BJ (cell line): ENCODE measurements at places on chromosomes 5 and 9.

DNA sequence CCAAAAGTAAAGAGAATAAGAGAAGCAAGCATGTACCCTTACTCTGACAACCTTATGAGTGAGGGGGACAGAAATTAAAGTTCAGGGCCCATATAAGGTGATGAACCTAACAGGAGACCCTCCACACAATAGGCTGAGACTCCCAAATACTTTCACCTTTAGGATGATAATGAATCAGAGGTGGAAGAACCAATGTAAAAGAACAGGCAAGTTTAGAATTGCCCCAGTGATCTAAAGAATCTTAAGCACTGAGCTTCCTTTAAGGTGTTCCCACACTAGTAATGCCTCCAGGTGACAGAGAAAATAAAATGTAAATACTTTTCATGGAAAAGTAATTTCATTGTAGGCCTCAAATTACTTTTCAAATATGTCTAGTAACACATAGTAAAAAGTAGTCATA lies 8.2 kb upstream of the FAM151B start:
- DNase-seq: no peak

- DNase-seq: no peak
Measured at GRCh38 chr5:178404987-178405386, 172.4 kb upstream of the PHYKPL start.

DNA sequence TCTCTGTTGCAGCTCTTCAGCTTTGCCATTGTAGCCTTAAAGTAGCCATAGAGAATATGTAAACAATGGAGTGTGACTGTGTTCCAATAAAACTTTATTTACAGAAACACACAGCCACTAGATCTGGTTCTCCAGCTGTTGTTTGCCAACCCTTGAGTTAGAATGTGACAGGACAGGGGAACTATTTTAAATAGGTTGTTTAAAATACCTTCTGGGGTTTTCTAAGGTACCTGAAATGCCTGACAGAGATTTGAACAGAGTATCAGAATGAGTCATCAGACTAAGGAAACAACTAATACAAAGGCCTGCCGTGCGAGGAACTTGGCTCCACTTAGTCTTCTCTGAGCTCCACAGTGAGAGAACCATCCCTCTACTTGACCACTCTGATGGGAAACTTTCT lies 85.4 kb downstream of the HSD17B4 start:
- no peak for DNase-seq

DNA sequence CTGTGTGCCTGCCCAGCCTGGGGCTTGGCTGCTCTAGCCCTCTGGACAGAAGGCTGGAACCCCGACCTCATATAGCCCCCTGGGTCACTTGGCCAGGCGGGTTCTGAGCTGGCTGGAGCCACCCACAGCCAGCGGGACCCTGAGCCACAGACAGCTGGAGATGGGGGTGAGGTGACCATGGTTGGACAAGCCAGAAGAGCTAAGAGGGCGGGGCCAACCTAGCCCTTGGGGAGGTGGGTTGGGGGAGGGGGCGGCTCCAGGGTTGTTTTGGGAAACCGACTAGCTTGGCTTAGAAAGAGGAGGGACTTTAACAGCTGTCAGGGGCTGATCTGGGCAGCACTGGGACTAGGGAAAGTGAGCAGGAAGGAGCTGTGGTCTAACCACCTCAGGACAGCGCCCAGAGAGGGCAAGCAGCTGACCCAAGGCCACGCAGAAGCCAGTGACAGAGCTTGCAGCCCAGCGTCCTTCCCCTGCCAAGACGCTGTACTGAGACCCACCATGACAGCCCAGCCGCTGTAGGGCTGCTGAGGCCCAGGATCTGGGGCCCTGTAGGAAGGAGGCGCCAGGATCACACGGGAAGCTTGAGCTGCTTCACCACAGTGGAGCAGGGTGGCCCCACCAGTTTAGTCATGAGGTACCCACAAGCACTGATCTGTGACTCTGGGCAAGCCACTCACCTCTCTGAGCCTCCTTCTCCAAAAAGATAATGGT lies 2.2 kb downstream of the AIF1L start:
- no peak for DNase-seq

- DNase-seq: no peak
Measured at GRCh38 chr9:34047864-34048726, 592 bp downstream of the UBAP2 start.

- DNase-seq: no peak
Measured at GRCh38 chr5:143760755-143761154, 51.2 kb upstream of the HMHB1 start.

DNA sequence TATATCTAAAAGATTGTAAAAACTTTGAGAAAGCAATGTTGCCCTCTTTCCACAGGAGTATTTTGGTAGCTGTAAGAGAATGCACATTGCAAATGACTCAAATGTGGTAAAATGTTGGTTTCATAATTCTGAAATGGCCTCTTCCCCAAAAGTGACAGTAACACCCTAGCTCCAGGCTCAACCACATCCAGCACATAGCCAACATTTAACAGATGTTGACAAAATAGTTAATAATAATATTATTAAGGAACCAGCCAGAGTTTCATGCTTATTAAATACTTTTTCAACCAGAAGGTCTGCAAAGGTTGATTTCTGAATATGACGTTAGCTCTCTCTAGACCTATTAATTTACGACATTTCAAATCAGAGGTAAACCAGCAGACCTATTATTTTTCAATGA lies 1.3 kb downstream of the ANXA1 start:
- DNase-seq: no peak

DNA sequence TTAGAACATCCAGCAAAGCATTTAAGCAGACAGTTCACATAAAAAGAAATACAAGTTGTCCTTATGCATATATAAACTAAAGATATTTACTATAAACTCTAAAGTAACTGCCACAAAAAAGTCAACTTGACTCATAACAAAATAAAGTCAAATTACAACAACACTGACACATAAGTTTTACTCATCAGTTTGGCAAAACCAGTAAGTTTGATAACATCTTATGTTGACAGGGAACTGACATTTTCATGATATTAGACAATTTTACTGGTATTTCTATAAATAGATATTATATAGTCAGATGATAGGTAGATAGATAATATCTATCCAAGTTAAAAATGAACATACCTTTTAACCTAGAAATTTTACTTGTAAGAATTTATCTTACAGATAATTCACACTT lies 9.9 kb upstream of the TSLP start:
- DNase-seq: no peak

DNA sequence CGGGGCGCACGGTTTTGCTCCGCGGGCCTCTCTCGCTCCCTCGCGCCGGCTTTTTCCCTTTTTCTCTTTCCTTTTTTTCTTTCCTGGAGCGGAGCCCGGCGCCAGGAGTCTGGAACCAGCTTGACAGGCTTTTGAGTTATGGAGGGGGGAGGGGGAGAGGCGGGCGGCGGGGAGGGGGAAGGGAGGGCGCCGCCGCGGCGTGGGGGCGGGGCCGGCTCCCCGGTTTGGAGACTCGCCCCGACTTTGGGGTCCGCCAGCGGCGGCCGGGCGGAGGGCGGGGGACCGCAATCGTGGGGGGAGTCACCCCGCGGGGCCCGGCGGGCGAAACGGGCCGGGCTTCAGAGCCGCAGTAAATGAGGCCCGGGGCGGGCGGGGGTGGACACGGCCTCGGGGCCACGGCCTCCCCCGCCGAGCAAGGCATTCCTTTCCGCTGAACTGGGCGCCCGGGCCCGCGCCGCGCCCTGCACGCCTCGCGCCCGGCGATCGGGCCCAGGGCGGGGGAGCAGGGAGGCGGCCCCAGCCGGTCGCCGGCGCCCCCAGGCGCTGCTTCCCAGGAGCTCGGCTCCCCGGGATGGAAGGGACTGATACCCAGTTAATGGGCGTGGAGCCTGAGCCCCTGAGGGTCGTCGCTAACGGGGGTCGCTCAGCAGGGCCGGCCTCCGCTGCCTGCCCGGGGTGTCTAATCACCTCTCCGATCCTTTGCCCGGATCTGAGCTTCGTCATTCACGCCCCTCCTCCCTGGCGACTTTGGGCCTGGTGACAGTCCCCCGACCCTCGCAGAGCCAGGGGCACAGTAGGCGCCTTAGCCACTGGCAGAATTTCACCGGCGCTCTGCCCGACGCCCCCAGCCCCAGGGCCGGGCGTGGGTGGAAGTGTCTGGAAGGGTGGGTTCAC lies 138.1 kb downstream of the C9orf50 start:
- peak; percentile 48 for DNase-seq

DNA sequence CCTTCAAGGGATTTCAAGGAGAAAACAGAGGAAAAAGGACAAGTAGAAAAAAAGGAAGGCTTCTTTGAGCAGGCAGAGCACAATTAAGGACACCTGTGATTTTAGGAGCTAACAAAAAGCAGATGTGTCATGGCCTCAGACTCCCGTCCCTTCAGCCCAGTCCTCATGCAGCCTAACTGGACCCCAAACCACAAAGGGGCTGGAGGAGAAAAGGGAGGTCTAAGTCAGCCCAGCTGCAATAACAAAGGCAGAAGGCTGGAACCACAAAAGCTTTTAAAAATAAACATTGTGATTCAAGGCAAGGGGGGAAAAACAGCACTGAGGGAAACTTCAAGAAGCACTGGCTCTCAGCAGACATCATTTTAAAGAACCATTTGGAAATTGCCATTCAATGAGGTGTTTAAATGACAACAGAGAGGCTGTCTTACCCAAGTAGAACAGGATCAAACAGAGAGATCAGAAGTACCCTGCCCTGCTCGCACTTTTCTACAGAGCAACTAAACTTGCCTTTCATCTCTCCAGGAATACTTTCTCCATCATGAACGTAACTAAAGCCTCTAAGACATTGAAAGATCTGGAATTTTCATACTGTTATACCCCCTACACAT lies 89.3 kb downstream of the SEMA5A start:
- peak; percentile 70 for DNase-seq

GRCh38 chr5:92641031-92641962 lies 939.7 kb downstream of the NR2F1-AS1 start:
- DNase-seq: no peak

GRCh38 chr9:15485836-15486666 lies 24.7 kb downstream of the PSIP1 start:
- DNase-seq: no peak

- no peak for DNase-seq
Measured at GRCh38 chr9:98971168-98971914, 27.6 kb downstream of the COL15A1 start.

DNA sequence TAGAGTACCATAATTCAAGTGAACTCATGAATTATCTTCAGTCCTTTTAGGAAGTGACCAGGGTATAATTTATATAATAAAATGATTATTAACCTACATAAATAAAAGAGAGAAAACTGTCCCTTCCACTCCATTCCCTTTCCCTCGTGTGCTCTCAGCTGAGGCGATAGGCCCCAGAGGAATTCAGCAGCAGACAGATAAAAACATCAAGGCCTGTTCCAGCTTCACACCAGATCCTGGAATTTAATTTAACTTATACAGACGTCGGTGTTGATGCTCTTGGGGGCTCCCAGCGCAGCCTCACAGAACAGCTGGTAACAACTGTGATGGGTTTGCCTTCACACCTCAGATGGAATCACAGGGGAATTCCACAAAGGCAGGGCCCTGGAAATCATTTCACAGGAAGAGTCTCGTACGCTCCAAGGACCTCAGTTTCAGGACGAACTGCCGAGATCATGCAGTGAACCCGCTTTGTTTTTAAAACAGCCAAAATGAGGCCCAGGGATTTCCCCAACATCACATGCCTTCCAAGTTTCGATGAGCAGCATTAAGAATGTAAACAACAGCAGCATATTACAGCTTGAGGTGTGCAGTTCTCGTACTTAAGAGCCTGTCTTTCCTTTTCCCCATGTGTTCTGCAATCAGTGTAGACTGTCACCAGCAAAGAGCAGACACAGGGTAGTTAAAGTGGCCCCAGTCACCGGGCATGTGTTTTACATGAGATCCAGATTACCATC lies 73.6 kb upstream of the ALDH1B1 start:
- DNase-seq: no peak

DNA sequence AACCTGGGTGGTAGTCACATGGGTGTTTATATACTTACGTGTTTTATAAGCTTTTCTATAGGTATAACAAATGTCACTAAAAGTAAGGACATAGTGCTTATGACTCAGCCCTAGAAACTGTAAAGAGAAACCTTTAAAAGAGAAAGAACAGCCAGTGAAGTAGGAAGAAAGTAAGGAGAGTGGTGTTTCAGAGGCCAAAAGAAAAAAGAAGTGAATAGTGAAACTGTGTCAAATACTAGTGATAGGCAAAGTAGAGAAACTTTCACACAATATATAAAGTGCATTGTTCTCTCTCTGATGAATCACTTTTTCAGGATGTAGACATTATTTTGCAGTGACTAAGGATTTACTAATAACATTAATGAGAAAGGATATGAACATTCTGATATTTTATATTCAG lies 74.2 kb upstream of the SUSD1 start:
- DNase-seq: no peak

DNA sequence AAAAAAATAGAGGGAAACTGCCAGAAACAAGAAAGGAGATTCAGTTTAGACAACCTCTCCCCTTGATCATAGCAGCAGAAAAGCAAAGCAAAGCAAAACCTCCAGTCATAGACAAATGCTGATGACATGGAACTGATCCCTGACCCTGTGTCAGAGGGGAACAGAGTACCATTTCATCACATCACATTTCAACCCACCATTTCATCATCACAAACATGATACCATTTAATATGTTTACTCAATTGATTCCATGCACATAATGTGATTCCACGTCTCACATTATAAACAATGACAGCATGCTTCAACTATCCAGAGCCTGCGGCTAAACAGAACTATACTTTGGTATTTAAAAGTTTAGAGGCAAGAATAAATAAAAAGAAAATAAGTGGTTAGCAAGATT lies 28.7 kb upstream of the ACOT12 start:
- peak; percentile 90 for DNase-seq

DNA sequence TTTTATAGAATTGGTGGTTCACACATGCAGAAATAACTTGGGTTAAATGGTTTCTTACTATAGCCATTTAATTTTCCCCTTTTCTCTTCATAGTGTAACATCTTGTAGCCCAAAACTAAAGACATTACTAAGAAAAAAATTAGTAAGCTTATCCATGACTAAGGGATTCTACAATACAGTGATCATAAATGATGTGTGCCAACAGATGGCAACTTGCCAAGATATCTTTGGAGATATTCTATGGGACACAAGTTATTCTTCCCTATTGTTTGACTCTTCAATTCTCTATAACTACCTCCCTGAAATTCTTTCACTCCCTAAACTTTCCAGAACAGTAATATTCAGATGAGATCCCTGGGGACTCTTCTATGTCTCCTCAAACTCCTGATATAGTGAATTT lies 580.6 kb downstream of the PTPRD start:
- no peak for DNase-seq
